HFFc6 (cell line): ENCODE measurements at places on chromosomes 12 and 14. TPM values are rescaled to one million over a fixed set of nuclear protein-coding genes. Genes with fewer than 3 reads are reported as not detected.
A peak's percentile ranks its signal among the peaks of the same experiment; 100 is the strongest.

The RNASE7 gene
- not detected in 3 replicates for total RNA-seq

The CCDC184 gene
- 0.56 to 0.71 TPM (median 0.57 TPM) in 3 replicates for total RNA-seq

DNA sequence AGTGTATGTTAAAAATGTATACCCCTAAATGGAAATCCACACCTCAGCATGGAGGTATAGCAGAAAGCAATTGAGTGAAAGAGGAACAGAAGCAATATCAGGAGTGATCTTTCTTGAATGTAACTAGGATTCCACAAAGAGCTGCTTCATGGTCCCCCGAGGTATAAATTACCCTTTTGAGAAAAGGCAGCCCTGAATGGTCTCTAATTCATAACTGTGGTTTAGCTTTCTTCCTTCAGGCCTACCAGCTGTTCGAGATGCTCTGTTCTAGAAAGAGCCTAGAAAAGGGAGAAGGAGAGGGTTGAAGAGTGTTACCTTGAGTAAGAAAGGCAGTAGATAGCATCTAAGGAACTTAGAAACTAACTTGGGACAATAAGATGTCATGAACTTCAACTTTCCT, 42.9 kb upstream of the CSRNP2 start:
- peaks cover 4% of the 10 kb centered on the region for H3K27me3 ChIP-seq
- peaks cover 10% of the 10 kb centered on the region; the same call in 1 of the 2 replicates for H3K36me3 ChIP-seq
- H3K4me3 ChIP-seq = no peak overlapping the region

GRCh38 chr12:795305-795704, 42.9 kb downstream of the WNK1 start:
- peaks cover 4% of the 10 kb centered on the region for H3K36me3 ChIP-seq
- no peak overlapping the region for H3K4me3 ChIP-seq
- no peak for DNase-seq
- H3K4me1 ChIP-seq = peaks cover 64% of the 10 kb centered on the region

The ORMDL2 gene
- total RNA-seq = 100 to 115 TPM (median 112 TPM) in 3 replicates

DNA sequence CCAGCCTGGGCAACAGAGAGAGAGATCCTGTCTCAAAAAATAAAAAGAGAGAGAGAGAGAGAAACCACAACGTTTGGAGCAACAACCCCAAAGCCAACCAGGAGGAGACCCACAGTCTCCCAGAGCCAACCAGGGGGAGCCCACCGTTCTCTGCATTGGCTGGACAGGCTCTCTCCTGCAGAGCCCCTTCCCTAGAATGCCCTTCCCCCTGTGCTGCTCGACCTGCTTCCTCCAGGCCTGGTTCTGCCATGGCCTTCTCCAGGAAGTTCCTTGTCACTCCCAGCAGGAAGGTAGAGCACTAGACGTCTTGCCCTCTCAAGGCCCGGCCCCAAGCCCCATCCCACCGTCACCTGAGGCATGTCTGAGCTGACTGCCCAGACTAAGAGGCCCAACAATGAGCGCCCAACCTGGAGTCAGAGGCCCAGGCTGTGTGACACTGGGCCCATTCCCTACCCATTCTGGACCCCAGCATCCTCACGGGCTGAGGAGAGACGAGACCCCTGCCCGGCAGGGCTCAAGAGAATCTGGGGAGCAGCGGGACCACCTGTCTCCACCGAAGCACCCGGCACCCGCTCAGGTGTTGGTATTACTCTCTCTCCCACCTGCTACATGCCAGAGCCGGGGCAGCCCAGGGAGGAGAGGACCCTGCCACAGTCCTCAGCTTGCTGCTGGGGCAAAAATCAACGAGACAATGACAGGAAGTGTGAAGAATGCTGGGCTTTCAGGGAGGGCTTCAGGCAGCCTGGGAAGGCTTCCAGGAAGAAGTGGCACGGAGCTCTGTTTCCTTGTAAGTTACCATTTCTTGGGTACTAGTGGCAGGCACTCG, 61.2 kb downstream of the DIO3 start:
- H3K4me3 ChIP-seq = no peak overlapping the region
- H3K4me1 ChIP-seq = no peaks in the 10 kb centered on the region
- no peaks in the 10 kb centered on the region for H3K36me3 ChIP-seq
- no peak for DNase-seq

DNA sequence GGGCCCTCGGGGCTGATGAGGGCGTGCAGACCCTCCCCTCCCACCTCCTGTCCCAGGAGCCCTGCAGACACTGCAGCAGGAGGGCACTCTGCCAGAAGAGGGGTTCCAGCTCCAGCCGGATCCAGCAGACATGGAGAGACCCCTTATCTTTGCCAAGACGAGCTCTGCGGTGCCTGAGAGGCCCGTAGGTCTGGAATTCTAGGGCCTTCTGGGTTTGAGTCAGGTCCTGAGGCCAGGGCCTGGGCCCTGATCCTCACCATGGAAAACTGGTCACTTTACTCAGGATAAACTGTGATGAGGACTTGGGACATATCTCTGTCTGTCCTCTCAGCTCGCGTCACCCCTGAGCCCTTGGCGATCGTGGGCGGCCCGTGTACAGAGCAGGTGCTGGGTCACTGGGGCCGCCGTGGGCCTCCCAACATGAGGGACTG, 13.8 kb downstream of the MEG3 start:
- H3K36me3 ChIP-seq = peaks cover 18% of the 10 kb centered on the region
- peaks cover 43% of the 10 kb centered on the region for H3K27me3 ChIP-seq
- peaks cover 52% of the 10 kb centered on the region for H3K4me1 ChIP-seq
- peak overlapping the region; percentile 57; the same call in 1 of the 2 replicates for H3K27ac ChIP-seq
- H3K4me3 ChIP-seq = no peak overlapping the region

The AKAP5 gene
- total RNA-seq = 0.78 to 1.2 TPM (median 0.82 TPM) in 3 replicates

The ITGB7 gene
- total RNA-seq = 0.77 and 1.6 TPM in 2 replicates

The RESF1 gene
- total RNA-seq = 6.6 to 9.5 TPM (median 8.1 TPM) in 3 replicates

- peaks cover 4% of the 10 kb centered on the region; the same call in 1 of the 2 replicates for H3K36me3 ChIP-seq
- DNase-seq = peak; percentile 65
- H3K27me3 ChIP-seq = peaks cover 10% of the 10 kb centered on the region
These were observed 18.9 kb upstream of the CARMIL3 start for GRCh38 chr14:24032727-24033418.

The WIF1 gene
- not detected in 3 replicates for total RNA-seq

The BEGAIN gene
- total RNA-seq = 0.09 to 0.21 TPM (median 0.14 TPM) in 3 replicates

DNA sequence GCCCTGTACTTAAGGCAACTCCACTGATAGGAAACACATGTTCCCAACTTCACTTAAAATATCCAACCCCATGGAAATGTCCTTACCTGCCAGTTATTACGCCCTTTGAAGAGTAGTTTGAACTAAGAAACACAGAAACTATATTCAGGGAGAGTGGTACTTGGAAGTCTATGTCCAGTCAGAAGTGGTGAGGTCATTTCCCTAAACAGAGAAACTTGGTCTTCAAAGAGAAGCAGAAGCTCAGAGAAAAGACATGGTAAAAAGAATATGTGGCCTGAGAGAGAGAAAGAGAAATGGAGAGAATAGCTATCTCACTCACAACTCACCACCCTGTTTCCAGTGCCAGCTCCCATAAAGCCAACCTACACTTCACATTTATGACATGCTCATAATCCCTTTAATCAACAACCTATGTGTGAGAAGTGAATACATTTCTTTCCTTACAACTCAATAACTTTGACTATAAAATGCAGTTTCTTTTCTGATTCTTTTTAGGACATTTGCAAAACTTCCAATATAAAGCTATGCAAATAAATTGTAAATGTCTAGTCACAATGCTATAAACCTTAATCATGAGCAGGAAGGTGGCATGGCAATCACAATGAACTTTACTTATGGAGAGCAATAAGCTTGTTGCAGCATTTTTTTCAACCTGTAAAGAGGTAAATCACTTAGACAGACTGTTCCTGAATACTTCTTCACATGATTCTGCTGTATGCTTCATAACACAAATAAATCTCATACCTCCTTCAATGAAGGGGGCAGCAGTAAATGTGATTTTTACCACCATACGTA, 67.1 kb downstream of the CPNE8 start:
- no peak overlapping the region for H3K4me3 ChIP-seq
- no peaks in the 10 kb centered on the region for H3K4me1 ChIP-seq
- no peak overlapping the region for H3K27ac ChIP-seq

- DNase-seq = no peak
- H3K4me3 ChIP-seq = no peak overlapping the region
- peaks cover 70% of the 10 kb centered on the region for H3K4me1 ChIP-seq
These were observed 27.4 kb upstream of the KCNH3 start for GRCh38 chr12:49511410-49511809.

GRCh38 chr12:124696693-124697476, 129.5 kb upstream of the NCOR2 start:
- no peak for DNase-seq
- no peak overlapping the region for H3K27ac ChIP-seq
- H3K36me3 ChIP-seq = peaks cover 5% of the 10 kb centered on the region; the same call in 1 of the 2 replicates
- peaks cover 30% of the 10 kb centered on the region for H3K4me1 ChIP-seq
- no peak overlapping the region for H3K4me3 ChIP-seq

The JAG2 gene
- total RNA-seq = 0.10 to 0.72 TPM (median 0.35 TPM) in 3 replicates

The C14orf132 gene
- total RNA-seq = 23.0 to 32.4 TPM (median 27.5 TPM) in 3 replicates

GRCh38 chr12:89176676-89177075, 175.6 kb downstream of the DUSP6 start:
- peaks cover 20% of the 10 kb centered on the region for H3K4me1 ChIP-seq
- H3K27ac ChIP-seq = no peak overlapping the region

GRCh38 chr14:101498526-101498860, 62.8 kb upstream of the DIO3 start:
- no peak overlapping the region for H3K4me3 ChIP-seq
- peaks cover 26% of the 10 kb centered on the region for H3K27me3 ChIP-seq
- no peaks in the 10 kb centered on the region for H3K4me1 ChIP-seq
- DNase-seq = no peak

DNA sequence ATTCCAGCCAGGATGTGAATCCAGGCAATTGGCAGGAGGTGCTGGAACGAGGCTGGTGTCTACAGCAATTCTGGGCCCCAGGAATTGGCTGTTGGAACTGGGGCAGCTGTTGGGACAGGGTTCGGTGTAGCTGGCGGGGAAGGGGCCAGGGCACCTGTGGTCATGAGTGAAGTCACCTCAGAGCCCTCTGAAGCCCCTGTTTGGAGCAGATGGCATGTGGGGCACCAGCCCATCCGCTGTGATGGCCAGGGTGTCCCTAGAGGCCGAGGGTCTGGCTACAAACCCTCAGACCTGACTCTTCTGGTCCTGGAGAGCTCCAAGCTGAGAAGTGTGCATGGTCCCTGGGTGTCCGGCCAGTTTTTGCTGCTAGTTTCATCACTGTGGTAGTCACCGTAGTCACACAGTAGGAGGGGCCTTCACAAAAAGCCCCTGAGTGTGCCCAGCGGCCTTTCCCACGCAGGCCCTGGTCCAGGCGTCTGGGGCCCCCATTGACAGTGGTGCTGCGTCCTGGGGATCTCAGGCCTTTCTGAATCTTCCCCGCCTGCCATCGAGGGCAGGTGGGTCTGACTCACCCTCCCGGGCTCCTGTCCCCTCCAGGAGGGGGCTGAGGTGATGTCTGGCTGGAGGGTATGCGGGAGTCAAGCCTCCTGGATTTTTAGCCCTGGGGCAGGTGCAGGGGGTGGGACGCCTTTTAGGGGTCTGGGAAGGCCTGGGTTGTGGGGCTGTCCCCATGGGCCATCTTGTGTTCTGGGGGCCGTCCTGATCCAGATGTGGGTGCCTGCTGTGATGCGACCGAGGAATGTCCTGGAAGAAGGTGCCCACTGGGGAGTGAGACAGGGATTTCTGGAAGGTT, 368.0 kb downstream of the TMEM121 start:
- H3K27ac ChIP-seq = no peak overlapping the region
- H3K4me3 ChIP-seq = no peak overlapping the region
- no peak for DNase-seq
- peaks cover 3% of the 10 kb centered on the region for H3K27me3 ChIP-seq
- no peaks in the 10 kb centered on the region; the same call in 1 of the 2 replicates for H3K36me3 ChIP-seq
